Activated CD8-positive, alpha-beta memory T cell treated with anti-CD3 and anti-CD28 coated beads, Interleukin-2, amount 10 ng/mL, durations not matched to agents 7 days and 5 days (primary cell): ENCODE measurements at places on chromosomes 5 and 9.

GRCh38 chr5:150660108-150660831 lies 781 bp upstream of the MYOZ3 start:
- H3K36me3 ChIP-seq, result no peaks in the 10 kb centered on the region
- no peak overlapping the region for H3K27ac ChIP-seq
- H3K27me3 ChIP-seq, result peaks cover 21% of the 10 kb centered on the region
- peaks cover 10% of the 10 kb centered on the region for H3K4me1 ChIP-seq
- H3K4me3 ChIP-seq, result no peak overlapping the region

DNA sequence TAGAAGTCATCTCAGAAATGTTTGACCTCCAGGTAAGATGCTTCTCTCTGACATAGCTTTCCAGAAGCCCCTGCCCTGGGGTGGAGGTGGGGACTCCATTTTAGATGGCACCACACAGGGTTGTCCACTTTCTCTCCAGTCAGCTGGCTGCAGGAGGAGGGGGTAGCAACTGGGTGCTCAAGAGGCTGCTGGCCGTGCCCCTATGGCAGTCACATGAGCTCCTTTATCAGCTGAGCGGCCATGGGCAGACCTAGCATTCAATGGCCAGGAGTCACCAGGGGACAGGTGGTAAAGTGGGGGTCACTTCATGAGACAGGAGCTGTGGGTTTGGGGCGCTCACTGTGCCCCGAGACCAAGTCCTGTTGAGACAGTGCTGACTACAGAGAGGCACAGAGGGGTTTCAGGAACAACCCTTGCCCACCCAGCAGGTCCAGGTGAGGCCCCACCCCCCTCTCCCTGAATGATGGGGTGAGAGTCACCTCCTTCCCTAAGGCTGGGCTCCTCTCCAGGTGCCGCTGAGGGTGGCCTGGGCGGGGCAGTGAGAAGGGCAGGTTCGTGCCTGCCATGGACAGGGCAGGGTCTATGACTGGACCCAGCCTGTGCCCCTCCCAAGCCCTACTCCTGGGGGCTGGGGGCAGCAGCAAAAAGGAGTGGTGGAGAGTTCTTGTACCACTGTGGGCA lies 642 bp downstream of the CSF2 start:
- H3K27ac ChIP-seq, result peak overlapping the region; percentile 69
- H3K4me3 ChIP-seq, result peak overlapping the region; percentile 26
- H3K4me1 ChIP-seq, result peaks cover 84% of the 10 kb centered on the region
- no peak for DNase-seq
- H3K27me3 ChIP-seq, result no peaks in the 10 kb centered on the region
- H3K36me3 ChIP-seq, result no peaks in the 10 kb centered on the region

- peaks cover 15% of the 10 kb centered on the region for H3K4me1 ChIP-seq
- no peak for DNase-seq
- no peak overlapping the region for H3K4me3 ChIP-seq
- no peaks in the 10 kb centered on the region for H3K36me3 ChIP-seq
- no peak overlapping the region for H3K27ac ChIP-seq
These were observed 195.0 kb downstream of the MAPKAP1 start for GRCh38 chr9:125511789-125512660.

- H3K36me3 ChIP-seq, result no peaks in the 10 kb centered on the region
- no peak for DNase-seq
- H3K4me3 ChIP-seq, result no peak overlapping the region
- no peaks in the 10 kb centered on the region for H3K27me3 ChIP-seq
These were observed 36.5 kb upstream of the IRX4 start for GRCh38 chr5:1919209-1919566.

DNA sequence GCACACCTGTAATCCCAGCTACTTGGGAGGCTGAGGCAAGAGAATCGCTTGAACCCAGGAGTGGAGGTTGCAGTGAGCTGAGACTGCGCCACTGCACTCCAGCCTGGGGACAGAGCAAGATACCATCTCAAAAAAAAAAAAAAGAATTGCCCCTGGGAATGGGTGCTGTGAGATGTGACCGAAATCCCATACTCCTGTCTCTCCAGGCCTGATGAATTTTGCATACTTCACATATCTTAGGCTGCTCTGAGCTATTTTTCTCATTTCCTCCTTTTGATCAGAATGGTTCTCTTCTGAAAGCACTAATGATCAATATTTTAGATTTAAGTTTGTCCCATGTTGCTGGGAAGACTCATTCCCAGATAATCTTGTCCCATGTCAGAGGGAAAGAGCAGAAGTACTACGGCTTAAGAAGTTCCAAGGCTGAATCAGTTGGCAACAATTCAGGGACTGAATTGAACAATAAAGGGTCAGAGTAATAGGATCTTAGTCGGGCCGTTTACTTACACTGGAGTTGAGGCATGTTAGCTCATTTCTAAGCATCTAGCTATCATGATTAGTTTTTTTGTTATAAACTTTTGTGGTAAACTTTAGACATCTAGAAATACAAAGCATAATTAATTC lies 44.2 kb upstream of the TENT2 start:
- no peak overlapping the region for H3K4me3 ChIP-seq
- H3K36me3 ChIP-seq, result no peaks in the 10 kb centered on the region
- peaks cover 4% of the 10 kb centered on the region for H3K4me1 ChIP-seq
- no peak for DNase-seq

DNA sequence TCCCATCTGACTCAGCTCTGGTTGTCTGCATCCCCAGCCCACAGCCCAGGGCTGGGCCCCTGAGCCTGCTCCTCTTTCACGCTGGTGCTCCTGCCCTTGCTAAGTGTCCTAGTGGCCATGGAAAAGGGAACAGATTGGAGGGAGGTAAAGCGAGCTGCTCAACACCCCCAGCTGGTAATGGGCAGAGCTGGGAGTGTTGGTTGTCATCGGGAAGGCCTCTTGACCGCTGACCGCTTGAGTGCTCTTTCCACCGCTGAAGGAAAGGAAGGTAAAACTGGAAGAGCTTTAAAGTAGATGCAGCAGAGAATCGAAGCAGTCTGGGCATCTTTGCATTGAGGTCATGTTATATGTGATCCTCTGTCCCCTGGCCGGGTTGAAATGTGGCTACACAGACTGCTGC lies 60.2 kb downstream of the CRB2 start:
- no peaks in the 10 kb centered on the region for H3K36me3 ChIP-seq
- no peaks in the 10 kb centered on the region for H3K27me3 ChIP-seq
- H3K4me1 ChIP-seq, result no peaks in the 10 kb centered on the region
- H3K4me3 ChIP-seq, result no peak overlapping the region
- H3K27ac ChIP-seq, result no peak overlapping the region
- DNase-seq, result no peak

GRCh38 chr9:108463932-108464606 lies 391.7 kb downstream of the ACTL7B start:
- no peaks in the 10 kb centered on the region for H3K4me1 ChIP-seq
- no peak overlapping the region for H3K27ac ChIP-seq
- no peak overlapping the region for H3K4me3 ChIP-seq

DNA sequence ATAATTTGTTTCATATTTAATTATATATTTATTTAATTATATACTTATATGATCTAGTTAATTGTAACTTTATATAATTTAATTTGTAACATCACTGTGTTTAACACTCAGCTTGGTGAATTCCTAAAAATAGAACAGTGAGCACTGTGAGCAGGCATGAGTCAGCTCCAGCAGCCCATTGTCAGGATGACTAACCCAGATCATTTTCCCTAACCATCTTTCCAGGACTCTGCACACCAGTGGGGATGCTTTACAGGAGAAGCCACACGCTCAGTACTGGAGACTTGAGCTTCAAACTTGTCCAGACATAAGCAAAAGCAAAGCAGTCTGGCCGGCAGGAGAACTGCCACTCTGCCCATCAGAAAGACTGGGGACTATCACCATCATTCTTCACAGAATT lies 446.2 kb upstream of the TRPC7 start:
- no peak for DNase-seq
- no peak overlapping the region for H3K27ac ChIP-seq
- no peak overlapping the region for H3K4me3 ChIP-seq
- no peaks in the 10 kb centered on the region for H3K27me3 ChIP-seq
- H3K4me1 ChIP-seq, result no peaks in the 10 kb centered on the region
- no peaks in the 10 kb centered on the region for H3K36me3 ChIP-seq

DNA sequence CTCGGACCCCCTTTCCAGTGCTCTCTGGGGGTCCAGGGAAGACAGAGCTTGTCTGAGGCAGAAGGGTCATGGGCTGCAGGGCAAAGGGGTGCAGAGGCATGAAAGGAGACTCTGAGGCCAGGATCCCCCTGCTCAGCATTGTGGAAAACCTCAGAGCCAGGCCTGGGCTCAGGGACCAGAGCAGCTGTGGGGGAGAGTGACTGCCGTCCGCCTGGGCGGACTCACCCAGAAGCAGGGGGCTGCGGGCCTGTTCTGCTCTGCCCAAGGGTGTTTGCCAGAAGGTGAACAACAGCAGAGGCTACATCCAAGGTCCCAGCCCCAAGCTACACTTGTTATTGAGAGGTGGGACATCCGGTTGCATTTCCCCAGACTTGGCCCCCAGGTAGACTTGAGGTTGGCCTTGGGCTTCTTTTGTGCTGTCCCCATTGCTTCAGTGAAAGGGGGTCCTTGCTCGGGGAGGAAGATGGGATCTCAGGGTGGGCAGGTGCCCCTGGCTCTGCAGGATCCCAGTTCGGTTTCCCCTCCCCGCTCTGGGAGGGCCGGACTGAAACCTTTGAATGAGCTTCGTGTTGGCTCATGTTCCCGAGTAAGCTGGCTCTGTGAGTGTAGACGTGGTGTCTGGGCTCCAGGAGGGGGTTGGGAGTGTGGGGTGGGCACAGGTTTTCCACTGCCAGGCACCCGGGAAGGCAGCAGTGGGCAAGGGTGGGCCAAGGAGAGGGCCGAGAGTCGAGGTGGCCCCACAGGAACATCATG lies 92.1 kb downstream of the COL5A1 start:
- no peaks in the 10 kb centered on the region for H3K4me1 ChIP-seq
- no peaks in the 10 kb centered on the region for H3K27me3 ChIP-seq
- H3K4me3 ChIP-seq, result no peak overlapping the region
- no peak for DNase-seq
- no peak overlapping the region for H3K27ac ChIP-seq
